ENCODE measurements at places on chromosomes 1 and 21.

- no peak for DNase-seq
These were observed 11.8 kb upstream of the SDHB start for GRCh38 chr1:17065666-17066065.

DNA sequence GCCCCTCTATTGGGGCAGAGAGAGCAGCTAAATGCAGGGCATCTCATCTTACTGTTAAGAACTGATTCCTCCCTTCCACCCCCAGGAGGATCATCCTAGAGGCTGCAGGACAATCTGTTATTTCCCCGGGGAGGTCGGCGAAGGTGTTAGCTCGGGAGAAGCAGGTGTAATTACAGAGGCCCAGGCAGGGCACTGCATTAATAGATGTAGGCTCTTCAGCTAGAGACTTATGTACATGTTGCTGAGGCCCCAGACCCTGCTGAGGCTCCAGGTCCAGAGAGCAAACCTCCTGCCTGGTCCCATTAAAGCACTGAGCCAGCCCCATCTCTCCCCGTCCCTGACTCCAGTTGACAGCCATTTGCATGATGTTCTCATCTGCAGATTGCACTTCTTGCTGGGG, 320.3 kb upstream of the VAMP3 start:
- no peak for DNase-seq

DNA sequence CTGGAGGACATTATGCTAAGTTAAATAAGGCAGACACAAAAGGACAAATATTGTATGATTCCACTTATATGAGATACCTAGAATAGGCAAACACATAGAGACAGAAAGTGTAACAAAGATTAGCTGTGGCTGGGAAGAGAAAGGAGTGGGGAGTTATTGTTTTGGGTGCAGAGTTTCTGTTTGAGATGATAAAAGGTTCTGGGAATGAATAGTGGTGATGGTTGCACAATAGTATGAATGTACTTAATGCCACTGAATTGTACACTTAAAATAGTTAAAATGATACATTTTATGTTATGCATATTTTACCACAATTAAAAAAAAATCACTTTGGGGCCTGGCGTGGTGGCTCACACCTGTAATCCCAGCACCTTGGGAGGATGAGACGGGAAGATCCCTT, 21.2 kb upstream of the ERO1B start:
- no peak for DNase-seq

- DNase-seq, result no peak
These were observed 186.7 kb downstream of the PDE4B start for GRCh38 chr1:65979136-65980044.

DNA sequence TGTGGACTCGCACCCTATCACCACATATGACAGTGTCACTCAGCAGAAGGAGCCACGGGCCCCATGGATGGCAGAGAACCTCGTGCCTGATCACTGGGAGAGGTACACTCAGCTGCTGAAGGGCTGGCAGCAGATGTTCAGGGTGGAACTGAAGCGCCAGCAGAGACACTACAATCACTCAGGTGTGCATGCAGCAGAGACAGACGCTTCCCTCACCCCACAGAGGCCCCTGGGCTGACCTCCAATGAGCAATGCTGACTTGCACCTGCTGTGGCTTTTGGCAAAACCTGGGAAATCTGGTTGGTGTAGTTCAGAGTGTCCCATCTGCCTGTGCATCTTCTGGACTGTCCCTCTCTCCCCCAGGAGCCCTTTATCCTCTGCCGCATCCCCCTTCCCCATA, 51.9 kb downstream of the KIAA1614 start:
- peak; percentile 23 for DNase-seq

DNA sequence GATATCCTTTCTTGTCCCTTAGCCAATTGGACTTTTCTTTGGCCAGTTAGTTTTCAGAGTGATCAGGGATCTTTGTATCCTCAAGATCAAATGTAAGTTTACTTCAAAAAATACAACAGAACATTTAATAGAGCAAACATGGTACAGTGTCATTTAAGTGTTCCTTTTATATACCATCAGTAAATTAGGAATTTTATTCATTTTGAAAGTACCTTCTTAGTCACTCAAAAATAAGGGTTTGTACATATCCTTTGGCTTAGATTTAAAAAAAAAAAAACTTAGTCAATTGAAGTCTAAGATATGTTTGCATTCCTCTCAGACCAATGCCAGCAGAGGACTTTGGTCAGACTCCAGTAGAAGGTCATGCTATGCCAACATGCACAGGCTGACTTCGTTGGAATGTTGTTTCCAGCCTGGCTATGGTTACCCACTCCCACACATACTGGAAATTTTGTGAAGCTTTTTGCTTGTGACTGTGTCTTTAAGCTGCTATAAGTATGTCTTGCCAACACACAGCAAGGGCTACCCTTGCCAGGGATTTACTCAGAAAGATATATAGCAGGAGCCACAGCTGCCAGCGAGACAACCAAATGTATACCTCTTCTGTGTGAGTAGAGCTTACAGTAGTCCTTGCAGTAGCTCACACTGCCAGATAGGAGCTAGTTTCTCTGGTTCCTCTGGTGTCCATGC, 81.5 kb upstream of the LRIF1 start:
- DNase-seq, result no peak

DNA sequence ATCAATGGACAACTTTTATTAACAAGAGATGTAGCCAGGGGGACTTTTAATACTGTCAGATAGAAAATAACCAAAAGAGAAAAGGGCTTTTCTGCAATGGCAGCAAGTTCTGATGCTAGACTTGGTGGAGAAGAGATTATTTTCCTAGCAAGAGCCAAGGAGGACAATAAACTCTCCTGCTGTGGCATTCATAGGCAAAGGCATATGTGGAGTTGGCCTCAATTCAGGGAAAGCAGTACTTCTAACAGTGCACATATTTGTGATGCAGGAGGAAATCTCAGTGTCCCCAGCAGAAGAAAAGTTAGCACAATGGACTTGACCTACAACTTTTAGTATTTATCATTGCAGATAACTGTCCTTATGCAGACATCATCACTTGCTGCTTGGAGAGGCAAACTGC, 75.1 kb upstream of the GRIK1 start:
- no peak for DNase-seq

DNA sequence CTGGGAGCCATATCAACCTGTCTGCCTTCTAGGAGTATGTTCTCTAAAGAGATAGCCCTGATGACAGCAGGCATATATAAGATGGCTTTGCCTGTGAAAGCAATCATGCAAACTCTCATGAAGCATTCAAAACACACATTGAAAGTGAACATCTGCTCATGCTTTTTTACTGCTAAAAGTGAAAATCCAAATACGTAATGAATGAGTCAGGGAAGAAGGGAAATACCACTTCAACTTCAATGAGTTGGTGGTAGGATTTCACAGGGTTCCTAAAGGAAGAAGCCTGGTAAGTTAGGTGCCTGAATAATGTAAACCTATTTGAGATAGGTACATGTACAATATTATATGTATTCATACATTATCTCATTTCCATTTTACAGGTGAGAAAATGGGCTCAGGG, 50.5 kb upstream of the SLFNL1 start:
- no peak for DNase-seq

DNA sequence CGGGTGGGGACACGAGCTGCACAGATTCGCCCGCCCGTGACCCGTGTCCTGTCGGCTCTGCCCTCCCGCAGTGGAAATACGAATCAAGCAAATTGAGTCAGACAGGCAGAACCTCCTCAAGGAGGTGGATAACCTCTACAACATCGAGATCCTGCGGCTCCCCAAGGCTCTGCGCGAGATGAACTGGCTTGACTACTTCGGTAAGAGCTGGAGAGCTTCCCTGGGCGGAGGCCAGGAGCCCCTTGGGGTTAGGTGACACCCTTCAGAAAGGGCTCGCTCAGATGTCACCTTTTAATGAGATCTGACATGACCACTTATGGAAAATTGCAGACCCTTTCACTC, 489 bp downstream of the CDCA8 start:
- DNase-seq, result no peak

DNA sequence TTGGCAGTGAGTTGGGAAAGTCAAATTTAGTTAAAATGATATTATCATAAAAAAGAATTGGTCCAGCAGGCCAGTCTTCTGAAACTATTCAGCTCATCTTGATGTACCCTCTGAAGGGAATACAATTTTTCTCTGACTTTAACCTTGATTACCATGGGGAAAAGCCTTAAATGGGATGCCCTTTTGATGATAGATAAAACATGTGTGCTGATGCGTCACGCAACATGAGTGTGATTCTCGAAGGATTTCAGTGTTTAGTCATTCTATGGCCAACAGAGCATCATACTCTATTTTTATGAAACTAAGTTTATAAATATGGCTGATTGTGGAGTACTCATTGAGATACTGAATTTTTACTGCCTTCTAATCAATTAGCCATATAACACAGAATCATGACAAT, 171.5 kb downstream of the ZNF281 start:
- DNase-seq, result no peak

GRCh38 chr1:119285482-119285881, 83.1 kb upstream of the HAO2 start:
- no peak for DNase-seq

- no peak for DNase-seq
These were observed 56.0 kb downstream of the PRDM15 start for GRCh38 chr21:41823166-41823565.

DNA sequence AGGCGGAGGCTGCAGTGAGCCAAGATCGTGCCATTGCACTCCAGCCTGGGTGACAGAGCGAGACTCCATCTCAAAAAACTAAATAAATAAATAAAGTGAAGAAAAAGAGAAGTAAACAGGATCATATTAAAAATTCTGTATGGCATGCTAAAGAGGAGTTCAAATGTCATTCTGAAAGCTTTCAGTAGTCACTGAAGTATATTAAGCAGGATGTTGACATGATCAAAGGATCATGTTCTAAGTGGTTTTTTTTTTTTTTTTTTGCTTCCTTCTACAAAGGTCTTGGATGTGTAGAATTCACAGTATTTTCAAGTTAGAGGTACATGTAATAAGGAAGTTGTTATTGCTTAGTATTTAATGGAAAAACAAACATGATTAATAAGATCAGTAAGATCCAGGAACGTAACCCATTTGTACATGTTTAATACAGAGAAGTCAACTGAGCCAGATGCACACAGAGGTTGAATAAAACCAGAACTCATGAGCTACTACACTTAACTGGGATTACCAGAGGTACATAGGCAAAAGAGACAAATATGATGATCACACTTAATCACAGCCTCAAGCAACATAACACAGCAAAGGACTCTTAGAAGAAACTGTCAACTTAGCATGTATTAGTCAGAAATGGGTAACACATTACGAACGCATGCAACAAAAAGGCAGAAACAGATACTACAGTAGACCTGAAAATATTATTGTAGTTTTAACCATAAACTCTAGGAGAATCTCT, 12.2 kb downstream of the CDC42BPA start:
- peak; percentile 44 for DNase-seq

GRCh38 chr1:175717610-175718540, 25.5 kb downstream of the TNR start:
- no peak for DNase-seq

- DNase-seq, result no peak
These were observed 94.2 kb upstream of the SERBP1 start for GRCh38 chr1:67524143-67525052.

- DNase-seq, result no peak
These were observed 13.9 kb downstream of the ATF3 start for GRCh38 chr1:212622467-212622866.

DNA sequence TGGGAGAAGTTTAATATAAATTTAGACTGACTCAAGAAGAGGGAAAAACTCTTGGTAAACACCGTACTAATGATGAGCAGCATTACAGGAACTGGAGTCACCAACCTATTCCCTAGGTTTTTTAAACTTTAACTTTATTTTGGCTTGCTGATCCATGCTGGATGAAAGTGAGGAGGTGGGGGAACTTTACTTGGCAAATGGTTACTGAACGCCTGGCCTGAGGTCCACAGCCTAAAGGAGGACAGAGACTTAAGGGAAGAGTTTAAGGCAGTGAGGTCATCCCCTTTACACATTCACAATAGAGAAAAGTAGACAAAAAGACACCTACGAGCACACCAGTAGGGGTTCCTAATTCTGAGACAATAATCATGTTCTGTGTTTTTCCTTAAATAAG, 25.6 kb upstream of the A3GALT2 start:
- DNase-seq, result no peak

DNA sequence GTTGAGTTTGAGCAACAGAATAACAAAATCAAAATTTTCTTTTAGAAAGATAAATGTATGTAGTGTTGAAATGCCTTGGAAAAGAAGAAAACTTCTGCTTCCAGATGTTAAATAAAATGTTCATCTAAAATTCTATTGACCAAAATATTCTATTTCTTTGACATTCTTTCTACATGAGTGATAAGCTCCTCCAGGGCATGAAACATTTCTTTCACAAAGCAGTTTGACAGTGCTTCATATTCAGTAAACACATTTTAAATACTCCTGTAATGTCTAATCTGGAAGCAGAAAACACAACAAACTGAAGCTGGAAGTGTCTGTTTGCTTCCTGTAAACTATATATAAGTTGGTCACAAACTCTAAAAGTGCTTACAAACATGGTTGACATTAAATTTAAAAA, 61.5 kb downstream of the RGS21 start:
- DNase-seq, result no peak

DNA sequence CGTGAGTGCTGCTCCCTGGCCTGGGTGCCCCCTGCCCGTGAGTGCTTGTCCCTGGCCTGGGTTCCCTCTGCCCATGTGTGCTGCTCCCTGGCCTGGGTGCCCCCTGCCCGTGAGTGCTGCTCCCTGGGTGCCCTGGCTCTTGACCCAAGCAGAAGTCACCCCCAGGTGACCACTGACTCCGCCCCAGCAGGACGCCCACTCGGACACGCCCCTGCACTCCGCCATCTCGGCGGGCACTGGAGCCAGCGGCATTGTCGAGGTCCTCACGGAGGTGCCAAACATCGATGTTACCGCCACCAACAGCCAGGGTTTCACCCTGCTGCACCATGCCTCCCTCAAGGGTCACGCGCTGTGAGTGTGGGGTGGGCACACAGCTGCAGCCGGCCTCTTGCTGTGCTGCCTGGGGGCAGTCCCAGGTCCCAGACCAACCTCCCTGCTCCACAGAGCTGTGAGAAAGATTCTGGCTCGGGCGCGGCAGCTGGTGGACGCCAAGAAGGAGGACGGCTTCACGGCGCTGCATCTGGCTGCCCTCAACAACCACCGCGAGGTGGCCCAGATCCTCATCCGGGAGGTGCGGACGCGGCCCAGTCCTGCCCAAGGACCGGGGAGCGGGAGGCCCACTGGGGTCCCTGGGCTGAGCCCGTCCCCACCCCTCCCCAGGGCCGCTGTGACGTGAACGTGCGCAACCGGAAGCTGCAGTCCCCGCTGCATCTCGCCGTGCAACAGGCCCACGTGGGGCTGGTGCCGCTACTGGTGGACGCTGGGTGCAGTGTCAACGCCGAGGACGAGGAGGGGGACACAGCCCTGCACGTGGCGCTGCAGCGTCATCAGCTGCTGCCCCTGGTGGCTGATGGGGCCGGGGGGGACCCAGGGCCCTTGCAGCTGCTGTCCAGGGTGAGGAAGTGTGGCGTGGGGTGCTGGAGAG, 3.9 kb upstream of the MMP23B start:
- DNase-seq, result no peak

DNA sequence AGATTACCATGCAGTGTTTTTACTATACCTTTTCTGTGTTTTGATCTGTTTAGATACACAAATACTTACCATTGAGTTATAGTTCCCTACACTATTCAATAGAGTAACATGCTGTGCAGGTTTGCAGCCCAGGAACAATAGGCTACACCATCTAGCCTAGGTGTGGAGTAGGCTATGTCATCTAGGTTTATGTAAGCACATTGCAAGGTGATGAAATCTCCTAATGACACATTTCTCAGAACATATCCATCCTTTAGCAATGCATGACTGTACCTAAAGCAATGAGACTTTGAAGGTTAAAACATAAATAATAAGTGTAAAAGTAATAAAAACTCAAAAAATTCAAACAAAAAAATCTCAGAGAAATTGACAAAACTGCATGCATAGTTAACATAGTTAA, 358.6 kb downstream of the USH2A start:
- DNase-seq, result no peak

GRCh38 chr1:214670098-214670497, 67.1 kb downstream of the CENPF start:
- DNase-seq, result no peak
